ENCODE measurements at places on chromosomes 7 and 10.

GRCh38 chr7:116733924-116734580 lies 62.1 kb downstream of the MET start:
- DNase-seq: no peak

DNA sequence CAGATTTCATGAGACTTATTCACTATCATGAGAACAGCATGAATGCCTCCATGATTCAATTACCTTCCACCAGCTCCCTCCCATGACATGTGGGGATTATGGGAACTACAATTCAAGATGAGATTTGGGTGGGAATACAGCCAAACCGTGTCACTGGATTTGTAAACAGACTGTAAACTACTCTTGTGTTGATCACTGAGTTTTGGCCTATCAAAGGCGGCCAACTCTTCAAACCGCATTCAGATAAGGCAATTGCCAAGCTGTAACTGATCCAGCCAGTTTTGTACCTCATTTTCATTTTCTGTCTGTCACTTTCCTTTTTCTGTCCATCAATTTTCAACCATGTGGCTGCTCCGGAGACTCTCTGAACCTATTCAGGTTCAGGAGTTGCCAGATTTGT lies 27.2 kb upstream of the PAPSS2 start:
- DNase-seq: no peak

- no peak for DNase-seq
These were observed 163.8 kb downstream of the INHBA start for GRCh38 chr7:41538810-41539724.

DNA sequence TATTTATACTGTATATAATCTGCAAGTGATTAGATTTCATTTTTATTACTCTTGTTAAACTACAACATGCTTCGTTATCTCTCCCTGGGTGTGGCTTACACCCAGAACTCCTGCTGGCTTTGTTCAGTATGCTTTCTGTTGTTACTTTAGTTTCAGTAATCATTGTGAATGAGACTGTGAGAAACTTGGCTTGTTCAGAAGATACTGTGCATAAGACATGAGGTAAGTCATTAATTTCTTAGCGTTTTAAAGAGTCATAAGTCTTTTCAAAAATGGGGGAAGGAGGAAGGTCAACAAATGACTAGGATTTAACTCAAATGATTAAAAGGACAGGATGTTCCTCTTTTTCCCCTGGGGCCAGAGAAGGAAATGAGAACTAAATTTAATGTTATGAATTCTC lies 11.6 kb upstream of the ADD3 start:
- DNase-seq: no peak

DNA sequence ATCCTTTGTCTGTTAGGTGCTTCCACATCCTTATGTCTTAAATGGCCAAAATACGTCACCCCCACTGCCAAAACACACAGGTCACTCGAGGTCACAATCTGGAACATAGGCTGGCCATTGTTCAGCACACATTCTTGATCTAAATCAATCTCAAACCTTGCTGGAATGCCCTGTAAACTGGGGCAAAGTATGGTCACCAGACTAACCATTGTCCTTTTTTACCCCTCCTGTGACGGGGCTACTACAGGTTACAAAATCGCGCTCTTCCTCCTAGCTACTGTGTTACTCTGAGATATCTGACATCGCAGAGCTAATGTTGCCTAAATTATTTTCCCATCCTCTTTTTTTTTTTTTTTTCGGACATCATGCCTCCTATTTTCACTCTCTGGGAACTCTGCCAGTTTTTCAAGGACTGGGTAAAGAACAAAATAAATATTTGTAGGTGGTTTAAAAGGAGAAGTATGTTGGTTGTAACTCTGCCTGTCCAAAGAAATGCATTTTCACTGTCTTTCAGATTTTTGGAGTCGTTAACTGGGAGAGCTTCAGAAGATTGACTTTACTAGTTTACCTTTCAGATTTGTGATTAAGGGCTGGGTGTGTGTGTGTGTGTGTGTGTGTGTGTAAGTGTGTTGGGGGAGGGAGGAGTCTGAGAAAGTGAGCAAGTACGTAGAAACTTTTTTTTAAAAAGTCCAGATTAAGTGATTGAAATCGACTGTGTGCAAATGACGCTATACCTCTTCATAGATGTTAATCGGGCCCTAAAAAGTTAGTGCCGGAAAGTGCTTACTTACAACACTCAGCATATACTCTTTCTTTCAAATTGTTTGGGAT lies 942 bp upstream of the KIAA1217 start:
- no peak for DNase-seq

DNA sequence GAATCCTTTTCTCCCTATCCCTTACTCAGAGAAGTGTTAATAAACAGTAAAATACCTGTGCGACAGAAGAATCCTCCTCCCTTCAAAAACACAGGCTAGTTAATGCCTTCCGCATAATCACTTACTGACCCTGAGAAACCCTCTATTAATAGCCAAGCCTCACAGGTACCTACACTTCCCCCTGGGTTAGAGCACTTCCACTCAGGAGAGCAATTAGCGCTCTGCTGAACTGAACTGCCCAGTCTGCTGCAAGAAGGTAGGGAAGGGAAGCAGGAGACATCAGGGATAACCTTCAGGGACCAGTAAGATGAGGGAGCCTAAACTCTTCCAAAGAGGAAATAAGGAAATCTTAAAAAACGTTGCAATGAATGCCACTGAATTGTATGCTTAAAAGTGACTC lies 39.6 kb downstream of the KIAA1549 start:
- DNase-seq: no peak

- no peak for DNase-seq
These were observed 534.7 kb downstream of the NRG3 start for GRCh38 chr10:82409671-82410070.

DNA sequence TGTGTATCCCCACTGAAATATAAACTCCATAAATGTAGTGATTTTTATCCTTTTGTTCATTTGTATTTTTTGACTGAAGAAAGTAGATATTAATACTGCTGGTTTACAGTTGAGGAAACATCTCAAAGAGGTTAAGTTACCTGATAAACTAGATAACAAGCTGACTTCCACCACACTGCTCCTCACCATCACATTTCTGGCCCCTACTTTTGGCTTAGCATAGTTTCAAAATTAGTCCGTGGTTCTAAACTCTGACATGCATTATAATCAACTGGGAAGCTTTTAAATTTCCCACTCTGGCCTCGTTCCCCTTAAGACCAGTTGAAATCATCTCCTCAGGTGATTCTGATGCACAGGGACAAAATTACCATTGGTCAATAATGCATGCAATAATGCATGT lies 43.5 kb downstream of the ANKIB1 start:
- DNase-seq: no peak

DNA sequence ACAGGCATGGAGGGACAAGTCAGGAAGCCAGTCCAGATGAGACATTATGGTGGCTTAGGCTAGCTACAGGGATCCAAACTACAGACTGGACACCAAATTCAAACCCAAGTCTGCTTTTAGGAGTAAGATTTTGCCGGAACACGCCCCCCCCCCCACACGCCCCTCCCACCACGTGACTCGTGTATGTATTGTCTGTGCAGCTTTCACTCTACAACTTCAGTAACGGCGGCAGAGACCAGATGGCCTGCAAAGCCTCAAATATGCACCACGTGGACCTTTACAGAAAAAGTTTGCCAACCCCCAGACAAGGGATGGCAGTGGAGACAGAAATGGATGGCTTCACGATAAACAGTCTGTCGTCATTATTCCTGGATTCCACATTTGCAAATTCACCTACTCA lies 14.5 kb downstream of the HIPK2 start:
- DNase-seq: no peak

DNA sequence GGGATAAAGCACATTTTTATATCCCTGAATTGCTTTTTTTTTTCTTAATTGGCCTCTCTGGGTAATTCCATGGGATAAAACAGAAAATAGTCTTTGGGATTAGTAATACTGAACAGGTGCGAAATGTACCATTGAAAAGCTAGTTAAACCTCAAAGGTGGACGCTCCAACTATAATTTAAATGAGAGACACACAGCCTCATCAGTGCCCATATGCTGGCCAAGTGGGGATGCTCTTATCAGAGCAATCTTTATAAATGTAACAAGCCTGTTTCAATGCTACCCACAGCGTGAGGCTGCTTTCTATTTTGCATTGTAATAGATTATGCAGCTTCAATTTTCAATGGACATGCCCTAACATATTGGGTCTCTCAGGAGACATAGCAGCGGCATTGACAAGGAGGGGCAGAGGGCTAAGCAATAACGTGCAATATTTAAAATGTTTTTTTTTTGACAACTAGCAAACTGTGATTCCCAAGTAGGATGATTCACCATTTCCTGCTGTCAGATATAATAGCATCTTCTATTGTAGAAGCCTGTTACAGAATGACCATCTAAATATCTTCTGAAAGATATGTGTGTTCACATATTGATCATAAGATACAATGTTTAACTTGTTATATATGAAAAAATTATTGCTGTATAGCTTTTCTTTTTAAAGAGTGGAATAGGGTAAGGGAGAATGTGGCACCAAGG lies 91.3 kb upstream of the BET1 start:
- no peak for DNase-seq

DNA sequence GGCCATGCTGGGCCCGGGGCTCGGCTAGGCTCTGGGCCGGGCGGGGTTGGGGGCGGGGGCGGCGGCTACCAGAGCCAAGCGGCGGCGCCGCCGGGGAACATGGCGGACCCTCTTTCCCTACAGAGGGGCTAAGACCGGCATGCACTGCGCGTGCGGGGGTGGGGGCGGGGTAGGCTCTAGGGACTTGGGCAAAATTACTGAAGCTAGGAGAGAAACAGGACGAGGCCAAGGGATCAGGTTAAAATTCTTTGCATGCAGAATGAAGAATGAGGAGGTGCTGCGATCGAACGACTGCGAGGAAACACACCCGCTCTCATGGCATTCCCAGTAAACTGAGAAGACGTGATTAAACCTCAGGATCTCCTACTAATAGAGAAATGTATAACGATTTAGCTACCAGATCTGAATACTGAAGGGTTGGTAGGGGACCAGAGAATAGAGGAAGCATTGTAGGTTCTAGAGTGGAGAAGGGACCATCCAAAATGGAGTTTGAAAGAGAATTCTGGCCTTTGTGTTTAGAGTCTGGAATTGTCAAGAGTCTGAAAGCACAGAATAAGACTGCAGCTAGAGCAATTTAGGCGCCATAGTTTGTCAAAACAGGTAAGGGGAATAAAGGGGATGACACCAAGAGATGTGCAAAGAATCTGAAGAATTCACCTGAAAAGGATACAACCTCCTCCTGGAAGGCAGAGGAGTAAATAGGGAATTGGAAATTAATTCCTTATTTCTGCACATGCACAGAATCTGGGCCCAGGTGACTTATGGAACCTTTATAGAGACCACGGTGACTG lies at the start of gene PPP3CB:
Gene PPP3CB, minus strand, starts transcription at position 141 of the 791 bp plus-strand sequence. Its CDS starts 135 bp downstream, at position 6.
- DNase-seq: peak; percentile 91

GRCh38 chr7:80735330-80735729 lies 96.9 kb downstream of the CD36 start:
- DNase-seq: no peak

GRCh38 chr10:36050763-36051499 lies 408.8 kb upstream of the FZD8 start:
- no peak for DNase-seq

DNA sequence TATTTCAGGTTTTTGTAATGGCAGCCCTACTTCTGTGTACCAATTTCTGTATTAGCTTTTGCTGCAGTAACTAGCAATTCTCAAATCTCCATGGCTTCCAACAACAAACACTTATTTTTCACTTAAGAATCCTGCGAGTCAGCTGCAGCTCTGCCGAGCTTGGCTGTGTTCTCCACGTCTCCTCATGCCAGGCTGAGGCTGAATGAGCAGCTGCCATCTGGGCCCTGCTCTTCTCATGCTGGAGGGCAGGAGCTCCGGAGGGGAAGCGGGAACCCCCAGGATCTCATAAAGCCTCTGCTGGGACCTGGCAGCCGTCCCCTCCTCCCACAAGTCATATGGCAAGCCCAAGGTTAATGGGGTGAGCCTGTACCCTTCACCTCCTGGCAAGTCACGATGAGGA lies 591.1 kb downstream of the SDK1 start:
- no peak for DNase-seq

- no peak for DNase-seq
These were observed 59.1 kb downstream of the ARMC3 start for GRCh38 chr10:22986771-22987542.

DNA sequence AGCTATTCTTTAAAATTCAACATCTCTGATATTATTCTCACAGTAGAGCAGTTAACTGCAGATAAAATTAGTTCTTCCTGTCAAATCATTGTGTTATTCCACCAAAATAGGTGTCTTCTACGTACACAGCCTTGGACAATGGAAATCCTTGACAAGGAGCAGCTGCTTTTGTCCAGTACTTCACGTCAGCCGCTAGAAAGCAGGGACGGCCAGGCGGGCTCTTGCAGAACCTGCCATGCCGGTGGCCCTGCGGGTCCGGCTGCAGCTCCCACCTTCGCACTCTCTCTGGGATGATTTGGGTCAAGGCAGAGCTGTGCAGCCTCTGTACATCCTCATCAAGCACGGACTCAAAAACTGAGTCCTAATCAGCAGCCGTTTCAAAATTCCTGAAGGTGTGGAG lies 2.2 kb upstream of the FOXI2 start:
- no peak for DNase-seq

DNA sequence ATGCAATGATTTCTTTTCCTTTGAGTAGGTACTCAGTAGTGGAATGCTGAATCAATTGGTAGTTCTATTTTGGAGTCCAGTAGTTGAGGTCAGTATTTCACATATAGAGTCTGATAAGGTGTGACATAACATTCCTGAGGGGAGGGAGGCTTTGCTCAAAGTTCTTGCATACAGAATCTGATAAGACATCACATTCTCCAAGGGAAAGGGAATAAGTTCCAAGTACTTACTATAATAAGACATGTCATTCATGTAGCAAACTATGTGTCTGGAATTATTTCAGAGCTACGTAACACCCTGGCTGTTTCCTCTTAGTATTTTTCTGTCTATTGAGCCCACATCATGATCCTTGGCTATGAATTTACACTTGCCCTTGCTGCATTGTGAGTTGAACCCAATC lies 74.3 kb upstream of the POM121L12 start:
- DNase-seq: no peak

DNA sequence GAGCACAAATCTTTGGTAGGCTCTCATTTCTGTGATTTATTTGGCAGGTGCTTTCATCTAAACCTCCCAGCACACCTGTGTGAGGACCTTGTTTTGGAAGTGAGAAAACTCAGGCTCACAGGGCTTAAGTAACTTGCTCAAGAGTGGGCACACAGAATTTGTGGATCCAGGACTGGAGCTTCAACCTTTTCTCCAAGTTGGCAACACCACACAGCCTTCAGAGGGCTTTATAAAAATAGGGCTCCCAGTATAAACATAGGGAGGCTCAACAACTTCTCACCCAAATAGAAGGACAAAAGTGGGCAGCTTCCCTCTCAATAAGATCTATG lies 182.2 kb upstream of the NEBL start:
- DNase-seq: no peak

GRCh38 chr10:123621916-123622315 lies 44.2 kb upstream of the GPR26 start:
- DNase-seq: no peak

GRCh38 chr7:128790315-128791041 lies 1.3 kb upstream of the CCDC136 start:
- DNase-seq: no peak

DNA sequence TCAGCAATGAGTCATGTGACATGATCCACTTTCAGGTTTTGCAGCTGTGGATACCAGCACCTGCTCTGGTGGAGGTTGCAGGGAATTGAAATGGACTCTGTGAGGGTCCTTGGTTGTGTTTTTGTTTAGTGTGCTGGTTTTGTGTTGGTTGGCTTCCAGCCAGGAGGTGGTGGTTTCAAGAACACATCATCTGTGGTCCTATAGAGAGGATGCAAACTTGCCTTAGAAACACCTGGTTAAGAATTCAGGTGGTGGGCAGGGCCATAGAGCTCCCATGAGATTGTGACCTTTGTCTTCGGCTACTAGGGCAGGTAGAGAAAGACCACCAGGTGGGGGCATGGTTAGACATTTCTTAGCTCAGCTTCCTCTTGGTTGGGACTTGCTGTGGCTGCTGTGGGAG lies 59.2 kb upstream of the CYP2C9 start:
- no peak for DNase-seq

All from stimulated activated CD8-positive, alpha-beta memory T cell treated with anti-CD3 and anti-CD28 coated beads, Interleukin-4, amount 100 ng/mL, for 48 hours (primary cell).